ENCODE measurements at places on chromosomes 5 and 9. TPM values are rescaled to one million over a fixed set of nuclear protein-coding genes. Genes with fewer than 3 reads are reported as not detected.
A peak's percentile ranks its signal among the peaks of the same experiment; 100 is the strongest.

GRCh38 chr9:72827950-72828731 is 124.7 kb downstream of the ALDH1A1 start:
- peak; percentile 78 for DNase-seq

- no peak for DNase-seq
Measured at GRCh38 chr5:124353016-124353415, 393.4 kb downstream of the ZNF608 start.

- peak; percentile 30 for DNase-seq
Measured at GRCh38 chr5:160970605-160971191, 118.7 kb upstream of the ATP10B start.

GRCh38 chr5:159058716-159059636 is 40.7 kb downstream of the EBF1 start:
- no peak for DNase-seq

The GARNL3 gene
- total RNA-seq: 5.3 TPM

All from SK-MEL-5 (cell line).